ENCODE measurements at places on chromosomes 3 and 15.

- no peak for DNase-seq
Measured at GRCh38 chr3:11168881-11169805, 14.8 kb downstream of the HRH1 start.

GRCh38 chr15:50977162-50977561 is 68.7 kb downstream of the AP4E1 start:
- DNase-seq = no peak

- DNase-seq = no peak
Measured at GRCh38 chr3:8164145-8164544, 337.5 kb upstream of the LMCD1 start.

DNA sequence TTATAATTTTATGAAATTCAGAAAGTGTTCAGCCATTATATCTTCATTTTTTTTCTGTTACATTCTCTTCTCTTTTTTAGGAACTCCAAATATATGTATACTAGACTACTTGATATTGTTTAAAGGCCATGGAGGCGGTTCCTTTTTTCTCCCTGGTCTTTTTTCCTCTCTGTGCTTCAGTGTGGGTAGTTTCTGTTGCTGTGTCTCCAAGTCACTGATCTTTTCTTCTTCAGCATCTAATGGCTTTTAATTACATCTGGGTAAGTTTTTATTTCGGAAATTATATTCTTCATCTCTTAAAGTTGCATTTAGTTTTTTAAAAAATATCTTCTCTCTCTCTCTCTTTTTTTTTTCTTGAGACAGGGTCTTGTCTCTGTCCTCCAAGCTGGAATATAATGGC is 8.9 kb downstream of the PIGX start:
- no peak for DNase-seq

DNA sequence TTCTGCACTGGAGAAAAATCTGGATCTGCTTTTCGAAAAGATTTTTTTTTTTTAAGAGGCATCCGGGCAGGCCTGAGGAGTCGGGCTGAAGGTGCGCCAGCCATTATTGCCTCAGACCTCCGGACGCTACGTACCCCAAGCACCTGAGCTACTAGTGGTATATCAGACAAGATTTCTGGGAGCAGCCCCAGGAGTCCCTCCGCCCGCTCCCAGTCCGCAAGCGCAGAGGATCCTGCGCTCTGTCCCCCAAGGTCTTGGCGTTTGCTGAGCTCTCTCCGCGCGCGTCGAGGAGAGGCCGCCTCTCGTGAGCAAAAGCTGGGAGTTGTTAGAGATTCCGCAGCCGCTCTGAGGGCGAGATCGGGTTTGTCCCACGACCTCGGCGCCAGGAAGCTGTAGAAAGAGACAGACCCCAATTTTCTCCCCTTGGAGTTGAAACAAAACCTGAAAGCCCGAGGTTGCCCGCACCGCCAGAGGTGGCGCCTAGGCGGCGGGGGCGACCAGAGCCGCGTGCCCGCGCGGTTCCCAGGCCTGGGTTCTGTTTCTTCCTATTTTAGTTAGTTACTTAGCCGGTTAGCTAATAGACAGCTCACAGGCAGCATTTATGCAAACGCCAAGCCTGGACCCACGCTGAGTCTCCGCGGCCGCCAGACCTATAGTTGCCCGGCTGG is 72.5 kb upstream of the POLG start:
- DNase-seq = no peak

DNA sequence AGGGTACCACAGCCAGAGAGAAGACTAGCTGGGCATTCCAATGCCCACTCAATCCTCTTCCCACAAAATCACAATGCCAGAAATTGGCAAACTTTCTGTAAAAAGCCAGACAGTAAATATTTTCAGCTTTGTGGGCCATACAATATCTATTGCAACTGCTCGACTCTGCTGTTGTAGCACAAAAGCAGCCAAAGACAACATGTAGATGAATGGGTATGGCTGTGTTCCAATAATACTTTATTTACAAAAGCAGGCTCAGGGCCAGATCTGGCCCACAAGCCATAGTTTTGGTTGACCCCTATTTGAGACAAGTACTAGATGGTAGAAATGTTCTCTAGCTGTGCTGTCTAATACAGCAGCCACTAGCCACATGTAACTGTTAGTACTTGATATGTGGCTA is 330.9 kb downstream of the ERC2 start:
- DNase-seq = no peak

- DNase-seq = no peak
Measured at GRCh38 chr15:31774045-31774444, 256.3 kb upstream of the CHRNA7 start.

DNA sequence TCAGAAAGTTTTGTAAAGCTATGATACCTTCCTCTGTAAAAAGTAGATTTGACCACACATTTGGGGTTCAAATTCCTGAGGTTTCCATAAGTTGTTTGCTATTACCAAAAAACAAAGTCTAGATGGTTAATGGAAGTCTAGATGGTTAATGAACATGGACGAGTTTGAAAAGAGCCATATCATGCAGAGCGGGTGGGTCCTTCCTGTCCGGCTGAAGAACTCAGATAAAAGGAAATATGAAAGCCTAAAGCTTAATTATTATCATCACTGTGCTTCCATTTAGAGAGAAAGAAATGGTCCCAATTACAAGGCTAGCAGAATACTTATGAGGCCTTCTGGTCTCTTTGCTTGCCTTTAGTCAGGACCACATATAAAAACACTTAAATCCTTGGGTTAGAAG is 132.1 kb upstream of the SATB1 start:
- no peak for DNase-seq

- DNase-seq = no peak
Measured at GRCh38 chr15:72342385-72342784, 22.4 kb upstream of the CELF6 start.

GRCh38 chr3:50263478-50264382 is 5.2 kb upstream of the SEMA3B start:
- DNase-seq = no peak

- no peak for DNase-seq
Measured at GRCh38 chr3:48596676-48597407, 1.7 kb upstream of the COL7A1 start.

DNA sequence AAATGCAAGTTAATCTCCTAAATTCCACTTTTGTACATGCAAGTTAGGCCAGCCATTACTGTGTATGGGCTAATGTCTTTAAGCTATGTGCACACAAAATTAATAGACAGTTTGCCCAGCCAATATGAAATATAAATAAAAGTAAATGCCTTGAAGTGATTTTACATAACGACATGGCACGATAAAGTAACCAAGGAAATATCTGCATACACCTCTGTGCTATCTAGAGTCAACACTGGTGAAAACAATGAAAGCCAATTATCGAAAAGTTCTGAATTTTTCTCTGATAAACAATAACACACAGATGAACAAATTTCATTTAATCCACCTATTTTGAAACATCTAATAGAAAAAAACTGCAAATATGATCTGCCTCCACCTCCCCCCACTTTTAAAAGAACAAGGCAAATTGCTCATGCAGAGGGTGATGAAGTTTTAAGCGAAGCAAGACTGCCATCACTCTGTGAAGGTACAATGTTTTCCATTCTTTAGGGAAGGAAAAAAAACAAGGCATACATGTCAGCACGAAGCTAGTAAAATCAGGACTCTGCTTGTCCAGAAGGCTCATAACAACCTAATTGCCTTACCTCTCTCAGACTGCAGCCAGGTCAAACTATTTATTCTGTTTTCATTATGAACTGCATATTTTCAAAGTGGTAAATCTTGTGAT is 317.7 kb downstream of the MECOM start:
- DNase-seq = no peak

DNA sequence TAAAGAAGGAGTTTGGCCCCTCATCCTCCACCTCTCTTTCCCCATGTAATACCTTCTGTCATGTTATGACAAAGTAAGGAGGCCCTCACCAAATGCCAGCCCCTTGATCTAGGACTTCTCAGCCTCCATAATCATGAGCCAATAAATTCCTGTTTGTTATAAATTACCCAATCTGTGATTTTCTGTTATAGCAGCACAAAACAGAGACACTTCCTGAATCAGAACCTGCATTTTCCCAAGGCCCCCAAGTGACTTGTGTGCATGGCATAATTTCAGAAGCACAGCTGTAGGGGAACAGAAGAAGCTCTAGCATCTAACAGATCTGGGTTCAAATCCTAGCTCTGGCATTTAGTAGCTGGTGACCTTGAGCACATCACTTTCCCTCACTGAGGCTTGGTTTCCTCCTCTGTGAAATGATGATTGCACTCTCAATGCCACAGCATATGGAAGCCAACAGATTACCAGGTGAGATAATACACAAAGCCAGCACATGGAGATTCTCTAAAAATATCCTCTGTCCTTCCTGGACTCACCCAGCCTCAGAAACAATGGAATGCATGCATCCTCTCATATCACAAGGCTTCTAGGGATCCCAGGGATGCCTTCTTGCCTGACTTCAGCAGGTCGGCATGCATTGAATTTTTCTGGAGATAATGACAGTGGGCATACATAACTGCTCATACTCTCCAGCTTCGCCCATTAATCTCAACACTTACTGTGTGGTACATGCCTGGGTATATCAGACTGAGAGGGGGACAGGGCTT is 26.3 kb downstream of the TLNRD1 start:
- no peak for DNase-seq

- DNase-seq = no peak
Measured at GRCh38 chr3:114671741-114672510, 378.1 kb downstream of the TIGIT start.

DNA sequence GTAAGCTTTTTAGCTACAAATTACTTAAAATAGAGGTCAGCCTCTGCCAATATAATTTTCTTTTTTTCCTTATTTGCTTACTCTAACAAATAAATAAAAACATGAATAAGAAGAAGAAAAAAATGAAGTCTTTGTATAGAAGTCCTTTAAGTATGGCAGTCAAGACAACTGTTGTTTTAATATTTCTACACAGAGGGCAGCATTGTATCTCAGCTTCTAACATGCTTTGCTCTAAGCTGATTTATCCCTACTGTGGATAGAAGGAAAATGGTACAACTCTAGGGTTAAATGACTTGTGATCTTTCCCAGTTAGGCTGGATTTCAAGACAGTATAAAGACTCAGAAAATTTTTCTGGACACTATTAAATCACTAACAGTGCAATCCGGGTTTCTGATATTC is 104.3 kb upstream of the MEIS2 start:
- no peak for DNase-seq

GRCh38 chr3:40310705-40311104 is 1.2 kb downstream of the EIF1B start:
- no peak for DNase-seq

DNA sequence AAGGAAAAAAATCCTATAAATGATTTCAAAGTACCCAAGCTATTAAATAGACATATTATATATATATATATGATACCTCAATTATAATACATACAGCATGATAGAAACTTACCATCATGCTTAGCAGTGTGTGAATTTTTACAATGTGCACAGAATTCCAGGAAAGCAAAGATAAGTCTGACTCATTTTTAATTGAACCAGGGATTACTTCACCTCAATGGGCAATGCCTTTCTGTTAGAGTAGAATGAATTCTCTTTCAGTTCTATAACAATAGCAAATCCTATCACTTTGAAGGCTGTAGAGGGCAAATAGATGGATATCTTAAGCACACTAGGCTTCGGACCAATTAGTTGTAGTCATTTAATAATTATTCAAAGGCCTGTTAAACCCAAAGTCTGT is 54.8 kb upstream of the P3H2 start:
- DNase-seq = no peak

DNA sequence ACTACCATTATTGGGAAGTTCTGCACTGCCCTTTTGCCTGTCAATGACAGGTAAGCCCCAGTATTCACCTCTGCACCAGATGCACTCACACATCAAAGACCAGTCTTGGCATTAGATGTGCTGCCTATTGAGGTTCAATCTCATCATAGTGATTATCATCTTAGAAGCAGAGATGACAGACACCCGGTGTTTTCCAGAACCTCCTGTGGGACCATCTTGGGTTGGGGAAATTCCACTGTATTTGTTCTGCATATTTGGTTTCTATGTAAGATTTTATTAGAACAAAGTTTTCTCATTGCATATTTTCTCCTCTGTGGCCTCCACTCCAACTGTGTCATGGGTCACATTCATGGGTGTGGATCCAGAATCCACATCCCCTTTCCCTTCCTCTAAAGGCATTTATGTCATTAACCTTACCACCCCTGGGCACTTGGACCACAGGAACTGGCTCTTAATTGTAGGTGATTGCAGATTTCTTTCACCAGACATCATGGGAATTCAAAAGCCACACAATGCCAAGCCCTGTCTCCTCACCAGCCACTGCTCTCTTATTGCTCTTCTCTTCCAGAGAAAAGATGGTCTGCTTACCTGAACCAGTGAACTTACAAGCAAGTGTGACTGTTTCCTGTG is 31.2 kb downstream of the PLA1A start:
- no peak for DNase-seq

DNA sequence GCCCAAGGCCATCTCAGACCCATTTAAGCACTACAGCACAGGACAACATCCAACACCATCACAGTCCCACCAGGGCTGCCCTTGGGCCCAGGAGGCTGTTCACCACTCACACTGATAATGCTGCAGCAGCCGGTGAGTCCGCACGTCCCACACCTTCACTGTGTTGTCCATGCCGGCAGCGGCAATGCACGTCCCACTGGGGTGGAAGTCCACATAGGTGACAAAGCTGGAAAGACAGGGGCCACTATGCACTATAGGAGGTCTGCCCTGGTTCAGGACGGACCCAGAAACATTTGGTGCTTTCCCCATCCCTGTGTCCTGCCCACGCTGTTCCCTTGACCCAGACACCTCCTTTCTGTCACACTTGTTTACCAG is 8.5 kb downstream of the POC1A start:
- no peak for DNase-seq

GRCh38 chr3:23760871-23761373 is 44.8 kb upstream of the UBE2E1 start:
- DNase-seq = no peak

DNA sequence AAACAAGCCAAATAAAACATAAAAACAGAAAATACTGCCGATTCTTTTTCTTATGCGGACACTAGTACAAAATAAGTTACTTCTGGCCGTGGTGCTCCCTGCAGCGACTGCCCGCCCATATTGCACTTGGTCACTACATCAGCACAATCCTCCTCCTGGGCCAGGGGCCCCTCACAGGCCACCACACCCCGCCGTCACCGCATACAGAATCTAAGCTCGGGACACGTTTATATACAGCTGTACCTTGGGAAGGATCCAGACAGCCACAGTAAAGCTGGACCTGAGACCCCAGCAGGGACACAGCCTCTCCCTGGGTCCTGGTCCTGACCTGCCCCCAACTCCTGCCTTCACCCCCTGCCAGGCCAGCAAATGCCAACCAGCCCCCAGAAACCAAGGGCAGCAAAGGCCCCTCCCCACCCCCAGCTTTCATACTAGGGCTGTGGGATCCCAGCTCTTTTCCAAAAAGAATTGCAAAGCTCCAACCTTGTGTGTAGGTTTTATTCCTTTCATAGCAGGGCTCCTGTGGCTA is 12.9 kb upstream of the DNAJB8 start:
- DNase-seq = no peak
